ENCODE measurements at places on chromosomes 3 and 15. TPM values are rescaled to one million over a fixed set of nuclear protein-coding genes. Genes with fewer than 3 reads are reported as not detected.

DNA sequence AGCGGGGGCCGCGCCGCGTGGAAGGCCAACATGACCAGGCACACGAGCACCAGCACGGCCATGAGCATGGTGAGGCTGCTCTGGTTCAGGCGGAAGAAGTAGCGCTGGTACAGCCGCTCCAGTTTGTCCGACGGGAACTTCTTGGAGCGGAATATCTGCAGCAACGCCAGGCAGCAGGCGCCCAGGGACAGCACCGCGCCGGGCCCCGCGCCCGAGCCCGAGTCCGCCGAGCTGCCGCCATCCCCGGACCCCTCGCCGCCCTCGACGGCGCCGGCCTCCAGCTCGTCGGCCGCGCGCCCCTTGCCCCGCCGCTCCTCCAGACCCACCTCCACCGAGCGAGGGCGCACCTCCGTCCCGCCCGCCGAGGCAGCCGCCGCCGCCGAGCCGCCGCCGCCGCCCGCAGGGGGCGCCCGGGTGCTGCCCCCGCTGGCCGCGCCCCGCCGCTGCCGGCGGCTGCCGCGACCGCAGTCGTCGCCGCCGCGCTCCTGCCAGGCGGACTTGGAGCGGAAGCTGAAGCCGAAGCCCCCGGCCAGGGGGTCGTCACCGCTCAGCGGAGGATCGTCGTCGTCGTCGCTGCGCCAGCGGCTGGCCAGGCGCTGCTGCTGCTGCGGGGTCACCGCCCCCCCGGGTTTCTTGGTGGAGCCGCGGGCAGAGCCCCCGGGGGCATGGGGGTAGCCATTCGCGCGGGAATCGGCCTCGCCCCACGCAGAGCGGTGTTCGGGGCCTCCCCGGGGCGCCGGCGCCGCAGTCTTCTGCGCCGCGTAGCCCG is 957 bp downstream of the ADCY5 start:
- no peak for DNase-seq

GRCh38 chr3:15281817-15282216 is 50.6 kb downstream of the SH3BP5 start:
- DNase-seq = no peak

- no peak for DNase-seq
These were observed 24.1 kb downstream of the KLF13 start for GRCh38 chr15:31350771-31351170.

GRCh38 chr3:44090036-44090435 is 151.7 kb upstream of the TOPAZ1 start:
- DNase-seq = no peak

DNA sequence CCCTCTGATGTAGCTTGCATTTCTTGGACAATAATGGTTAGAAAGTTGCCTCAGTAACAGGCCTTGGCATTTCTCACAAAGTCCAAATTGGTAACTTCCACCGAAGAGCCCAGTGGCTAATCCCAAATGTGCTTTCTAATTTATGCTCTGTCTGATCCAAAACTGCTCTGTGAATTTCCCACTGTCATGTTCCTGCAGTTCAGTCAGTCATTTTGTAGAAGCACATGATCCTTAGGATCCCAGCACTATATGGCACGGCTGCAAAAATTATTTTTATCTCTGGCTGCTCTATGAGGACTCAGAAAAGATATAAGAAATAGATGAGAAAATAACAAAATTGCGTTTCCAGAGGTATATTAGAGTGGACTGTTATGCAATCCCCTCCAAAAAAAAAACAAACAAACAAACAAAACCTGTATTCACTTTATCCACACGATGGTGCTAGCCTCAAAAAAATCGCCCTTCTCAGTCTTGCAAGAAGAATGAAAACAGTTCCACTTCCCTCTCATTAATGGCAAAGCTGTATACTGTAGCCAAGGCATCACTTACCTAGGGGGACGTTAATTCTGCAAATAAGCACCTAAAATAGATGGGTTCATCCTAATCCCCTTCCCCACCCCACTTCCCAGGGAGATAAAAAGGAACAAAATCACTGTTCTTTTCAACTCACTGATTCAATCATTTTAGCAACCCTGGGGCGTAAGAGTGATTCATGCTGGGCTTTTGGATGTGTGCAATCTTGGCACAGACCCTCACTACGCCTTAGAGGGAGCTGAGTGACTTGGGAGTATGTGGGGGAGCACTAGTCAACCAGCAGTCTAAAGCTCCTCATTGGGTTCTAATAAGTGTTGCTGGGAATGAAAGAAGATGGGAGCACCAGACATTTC is 61.3 kb downstream of the TMCO5A start:
- DNase-seq = peak; percentile 81

DNA sequence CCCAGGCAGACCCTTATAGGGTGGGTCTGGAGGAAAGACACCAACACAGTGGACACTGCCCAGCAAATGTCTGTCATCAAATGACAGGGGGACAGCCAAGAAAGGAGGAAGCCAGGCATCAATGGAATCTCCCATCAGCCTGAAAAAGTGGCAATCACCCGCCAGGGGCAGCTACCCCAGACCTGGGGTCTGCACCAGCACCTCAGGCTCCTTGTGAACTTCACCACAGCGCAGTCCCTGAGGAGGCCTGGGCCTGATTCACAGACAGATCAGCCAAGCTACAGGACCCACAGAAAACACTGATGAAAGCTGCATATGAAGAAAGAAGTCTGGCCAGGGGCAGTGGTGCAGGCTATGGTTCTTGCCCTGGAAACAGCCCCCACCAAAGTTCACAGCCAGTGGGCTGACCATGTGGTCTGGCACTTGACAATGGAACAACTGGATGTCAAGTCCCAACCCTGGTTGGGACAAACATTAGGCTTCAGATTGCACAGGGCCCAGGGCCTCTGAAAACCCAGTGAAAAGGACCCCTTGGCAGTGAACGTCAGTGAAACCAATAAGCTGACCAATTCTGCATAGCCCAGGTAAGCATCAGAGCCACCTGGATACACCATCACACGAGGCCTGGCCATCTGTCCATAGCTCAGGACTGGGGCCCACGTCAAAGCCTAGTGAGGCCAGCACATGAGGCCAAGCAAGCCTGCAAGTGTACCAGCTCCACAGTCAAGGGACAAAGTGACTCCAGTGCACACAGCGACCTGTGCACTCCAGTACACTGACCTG is 29.1 kb downstream of the ALS2CL start:
- DNase-seq = no peak

GRCh38 chr3:107206141-107206540 is 171.1 kb upstream of the CCDC54 start:
- DNase-seq = no peak

DNA sequence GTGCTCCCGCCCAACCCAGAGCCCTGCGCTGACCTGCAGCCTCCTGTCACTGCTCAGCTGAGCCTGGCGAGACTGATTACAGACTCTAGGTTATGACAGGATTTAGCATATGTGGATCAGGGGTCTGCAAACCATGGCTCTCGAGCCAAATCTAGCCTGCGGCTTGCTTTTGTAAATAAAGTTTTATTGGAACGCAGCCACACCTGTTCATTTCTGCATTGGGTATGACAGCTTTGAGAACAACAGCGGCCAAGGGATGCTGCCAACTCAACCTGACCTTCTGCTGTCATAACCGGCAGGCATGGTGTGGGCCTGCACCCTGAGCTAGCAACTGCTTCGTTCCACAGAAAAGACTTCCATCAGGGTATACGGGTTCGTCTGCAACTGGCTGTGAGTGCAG is 50.5 kb upstream of the IQSEC1 start:
- DNase-seq = no peak

GRCh38 chr3:109175411-109175810 is 38.9 kb downstream of the C3orf85 start:
- no peak for DNase-seq

- no peak for DNase-seq
These were observed 36.9 kb downstream of the RBPMS2 start for GRCh38 chr15:64738226-64739095.

DNA sequence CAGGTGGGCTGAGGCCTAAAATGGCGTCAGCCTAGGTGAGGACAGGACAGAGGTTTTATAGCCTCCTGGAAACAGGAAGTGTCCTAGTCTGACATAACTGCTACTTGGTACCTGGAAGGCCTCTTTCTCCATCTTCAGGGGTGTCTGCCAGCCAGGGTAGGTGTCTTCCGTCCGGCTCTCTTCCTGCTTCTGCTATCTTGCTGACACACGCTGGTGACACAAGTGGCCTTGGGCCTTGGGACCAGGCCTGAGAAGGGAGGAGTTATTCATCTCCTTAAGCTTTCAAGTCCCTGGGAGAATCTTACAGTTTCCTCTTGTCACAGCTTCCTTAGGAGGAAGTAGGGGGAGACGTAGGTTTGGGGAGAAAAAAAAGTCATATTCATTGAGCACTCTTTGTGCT is 551.3 kb downstream of the AGBL1 start:
- DNase-seq = no peak

- no peak for DNase-seq
These were observed 10.9 kb downstream of the ZBTB47 start for GRCh38 chr3:42664438-42664803.

DNA sequence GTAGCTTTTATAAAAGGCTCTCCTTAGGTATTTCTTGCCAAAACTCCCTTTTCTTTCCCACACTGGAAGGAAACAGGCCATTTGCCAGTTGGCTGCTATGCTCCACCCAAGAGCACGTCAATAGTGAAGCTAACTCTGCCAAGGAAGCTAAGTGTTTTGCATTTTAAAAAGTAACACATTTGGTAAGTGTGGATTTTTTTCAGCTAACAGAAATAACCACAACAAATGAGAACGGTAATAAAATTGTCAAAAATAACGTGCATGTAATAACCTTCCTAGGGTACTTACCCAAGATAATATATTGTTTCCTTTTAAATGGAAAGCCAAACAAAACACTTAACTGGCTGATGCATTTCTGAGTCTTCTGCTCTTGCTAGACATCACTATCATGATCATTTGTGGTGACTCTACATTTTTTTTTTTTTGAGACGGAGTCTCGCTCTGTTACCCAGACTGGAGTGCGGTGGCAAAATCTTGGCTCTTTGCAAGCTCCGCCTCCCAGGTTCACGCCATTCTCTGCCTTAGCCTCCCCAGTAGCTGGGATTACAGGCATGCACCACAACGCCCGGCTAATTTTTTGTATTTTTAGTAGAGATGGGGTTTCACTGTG is 4.6 kb downstream of the DPP8 start:
- peak; percentile 41 for DNase-seq

GRCh38 chr15:80152896-80153876 is at the start of gene FAH:
Gene FAH, plus strand, starts transcription at chr15:80152999. Its CDS starts 56 bp downstream, at chr15:80153055.
- DNase-seq = peak; percentile 13

DNA sequence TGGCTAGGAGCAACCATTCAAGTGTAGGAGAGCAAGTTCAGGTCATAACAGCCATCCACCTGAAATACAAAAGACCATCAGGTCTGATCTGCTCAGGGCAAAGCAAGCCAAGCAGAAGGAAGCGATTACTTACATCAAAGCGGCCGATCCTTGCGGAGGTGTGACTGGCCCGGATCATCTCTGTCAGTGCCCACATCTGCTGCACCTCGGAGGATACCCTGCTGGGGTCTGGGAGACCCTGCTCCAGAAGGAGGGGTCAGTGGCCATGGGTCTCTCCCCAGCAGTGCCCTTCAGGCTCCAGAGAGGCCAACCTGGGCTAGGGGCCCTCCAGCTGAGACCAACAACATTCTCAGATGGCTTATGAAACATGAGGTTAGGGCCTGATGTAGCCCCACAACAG is 2.5 kb upstream of the AMT start:
- no peak for DNase-seq

- DNase-seq = no peak
These were observed 257.8 kb downstream of the SLCO3A1 start for GRCh38 chr15:92111291-92111690.

DNA sequence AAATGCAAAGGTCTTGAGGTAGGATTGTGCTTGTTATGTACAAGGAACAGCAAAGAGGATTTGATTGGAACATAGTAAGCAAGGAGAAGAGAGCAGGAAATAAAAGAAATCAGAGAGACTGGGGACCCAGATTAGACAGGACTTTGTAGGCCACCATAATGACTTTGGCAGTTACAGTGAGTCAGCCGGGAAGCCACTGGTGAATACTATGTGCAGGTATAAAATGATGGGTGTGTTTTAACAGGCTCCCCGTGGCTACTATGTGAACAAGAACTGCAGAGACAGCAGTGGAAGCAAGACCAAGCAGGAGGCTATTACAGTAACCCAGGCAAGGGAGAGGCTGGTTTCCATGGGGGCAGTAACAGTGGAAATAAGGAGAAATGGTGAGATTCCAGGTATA is 55.2 kb downstream of the NPTN start:
- DNase-seq = no peak

DNA sequence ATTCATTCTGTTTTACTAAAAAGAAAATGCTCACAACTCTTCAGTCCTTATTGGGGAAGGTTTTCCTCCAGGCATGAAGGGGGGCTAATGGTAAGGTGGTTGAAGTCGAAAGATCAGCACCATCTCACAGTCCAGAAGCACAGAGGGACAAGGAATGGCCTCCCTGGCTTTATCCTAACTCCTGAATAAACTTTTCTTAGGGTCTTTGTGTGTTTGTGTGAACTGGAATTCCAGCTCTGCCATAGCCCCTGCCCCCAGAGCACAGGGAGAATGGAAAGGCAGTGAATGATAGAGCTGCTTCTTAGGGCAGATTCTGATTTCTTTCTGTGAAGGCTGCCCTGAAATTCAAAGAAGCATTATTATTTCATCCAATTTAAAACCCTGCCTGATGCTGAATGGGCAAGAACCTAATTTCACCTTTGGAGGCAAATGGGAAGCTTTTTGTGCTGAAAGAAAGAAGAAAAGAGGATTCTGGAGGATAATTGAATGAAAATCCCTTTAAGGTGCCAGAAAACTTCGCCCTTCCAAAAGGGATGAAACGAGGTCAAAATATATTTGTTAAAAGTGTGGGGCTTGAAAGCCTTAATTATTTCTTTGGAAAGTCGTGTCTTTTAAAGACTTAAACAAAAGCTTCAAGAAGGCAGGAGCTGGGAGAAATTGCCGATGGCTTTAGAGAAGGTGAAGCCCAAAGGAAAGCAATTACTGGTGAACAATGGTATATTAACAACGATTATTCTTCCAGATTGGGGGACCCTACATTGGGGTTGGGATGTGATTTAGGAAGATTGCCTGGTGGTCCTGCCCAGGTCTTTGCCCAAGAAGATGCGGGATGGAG is 259.9 kb upstream of the RGMA start:
- DNase-seq = no peak

GRCh38 chr3:25768851-25769250 is 14.4 kb downstream of the NGLY1 start:
- no peak for DNase-seq

- DNase-seq = no peak
These were observed 106.1 kb upstream of the GMNC start for GRCh38 chr3:190968616-190969015.

- DNase-seq = no peak
These were observed 131.5 kb downstream of the SLC9A9 start for GRCh38 chr3:143716731-143717130.

- no peak for DNase-seq
These were observed 800.8 kb downstream of the TUSC7 start for GRCh38 chr3:117510396-117510795.

GRCh38 chr3:185778094-185778493 is 46.7 kb downstream of the IGF2BP2 start:
- DNase-seq = no peak

GRCh38 chr15:99155961-99156443 is 51.1 kb downstream of the SYNM start:
- DNase-seq = no peak

The TMEM212 gene
- total RNA-seq = not detected

The CHL1 gene
- 19.8 TPM for total RNA-seq

The CLDN16 gene
- 0.69 TPM for total RNA-seq

The KBTBD8 gene
- 2.6 TPM for total RNA-seq

The TMEM87A gene
- total RNA-seq = 85.9 TPM

The SYNPR gene
- total RNA-seq = 0.20 TPM

The POMGNT2 gene
- total RNA-seq = 9.0 TPM

The SLC25A20 gene
- total RNA-seq = 14.8 TPM

The GPR62 gene
- total RNA-seq = 0.20 TPM

The DPPA4 gene
- total RNA-seq = 1.5 TPM

The TM4SF18 gene
- 16.6 TPM for total RNA-seq

The FSIP1 gene
- total RNA-seq = 0.89 TPM

The NPRL2 gene
- total RNA-seq = 13.6 TPM
